ENCODE measurements at places on chromosomes 5 and 9.

GRCh38 chr5:36535859-36536615 lies 70.4 kb upstream of the SLC1A3 start:
- no peak for DNase-seq

GRCh38 chr9:95468791-95469190 lies 48.0 kb downstream of the PTCH1 start:
- DNase-seq: no peak

- DNase-seq: no peak
Observed at GRCh38 chr5:89728750-89729149, 680.8 kb downstream of the CETN3 start.

DNA sequence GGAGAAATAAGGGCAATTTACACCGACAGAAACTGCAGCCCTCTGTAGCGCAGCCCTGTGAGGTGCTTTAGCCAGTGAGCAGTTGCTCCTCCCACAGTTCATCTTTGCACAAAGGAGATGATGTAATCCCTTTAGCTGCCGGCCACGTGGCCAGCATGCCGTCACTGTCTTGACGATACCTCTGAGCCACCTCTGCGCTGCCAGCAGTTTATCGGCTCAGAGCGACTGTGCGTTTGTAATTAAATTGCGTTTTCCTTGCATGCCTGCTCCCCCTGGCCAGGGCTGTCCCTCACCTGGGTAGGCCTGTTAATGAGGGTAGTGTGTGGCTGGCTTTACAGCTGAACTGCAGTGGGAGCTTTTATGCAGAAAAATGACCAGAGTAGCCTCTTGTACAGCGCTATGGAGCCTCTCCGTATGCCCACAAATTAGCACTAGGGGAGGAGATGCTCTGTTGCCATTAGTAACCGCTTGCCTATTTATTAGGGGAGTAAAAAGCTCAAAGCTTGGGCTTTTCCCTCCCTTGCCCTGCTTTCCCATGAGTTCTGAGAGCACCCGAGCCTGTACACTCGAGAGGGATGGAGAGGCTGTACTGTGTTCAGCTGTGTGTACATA lies 107.0 kb downstream of the TRIO start:
- no peak for DNase-seq

GRCh38 chr5:21784487-21784886 lies 1068.7 kb downstream of the CDH12 start:
- no peak for DNase-seq

DNA sequence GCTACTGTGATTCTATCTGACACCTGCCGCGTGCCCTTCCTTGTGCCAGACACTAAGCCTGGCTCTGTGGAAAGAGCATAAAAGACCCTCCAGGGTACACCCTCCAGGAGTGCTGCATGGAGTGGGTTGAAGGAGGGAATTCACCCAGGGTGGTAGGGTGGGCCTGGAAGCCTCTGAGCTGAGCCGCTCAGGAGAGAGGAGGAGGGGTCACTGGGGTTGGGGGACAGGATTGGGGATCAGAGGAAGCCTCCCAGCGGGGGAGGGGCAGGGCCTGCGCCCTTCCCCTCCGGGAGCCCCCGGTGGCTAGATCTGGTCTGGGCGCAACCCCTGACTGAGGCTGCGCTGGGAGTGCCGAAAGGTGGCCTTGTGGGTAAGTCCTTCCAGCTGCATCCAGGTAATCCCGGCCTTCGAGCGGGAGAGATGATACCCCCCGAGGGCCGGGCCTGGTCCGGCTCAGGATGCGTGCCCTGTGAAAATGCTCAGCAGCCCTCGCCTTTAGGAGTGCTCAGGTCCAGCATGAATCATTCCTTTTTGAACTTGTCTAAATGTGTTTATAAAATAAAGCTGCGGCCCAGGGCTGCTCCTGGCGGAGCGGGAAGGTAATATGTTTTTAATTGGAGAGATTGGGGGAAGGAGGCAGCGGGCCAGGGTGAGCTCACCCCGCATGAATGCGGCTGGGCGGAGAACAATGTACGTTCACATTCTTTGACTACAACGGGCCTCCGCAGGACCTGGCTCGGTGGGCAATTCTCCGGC lies 118.1 kb upstream of the SMIM23 start:
- no peak for DNase-seq

GRCh38 chr5:147507480-147508126 lies 2.3 kb downstream of the DPYSL3 start:
- no peak for DNase-seq

GRCh38 chr5:135955525-135955924 lies 742 bp upstream of the LECT2 start:
- no peak for DNase-seq

Data from CD4-positive, alpha-beta T cell treated with Interleukin-6 at 100 ng/mL for 8 hours (primary cell).